ENCODE measurements at places on chromosomes 5 and 9. TPM values are rescaled to one million over a fixed set of nuclear protein-coding genes. Genes with fewer than 3 reads are reported as not detected.

Gene MZB1
- 1.2 TPM for total RNA-seq

Gene EIF4E1B
- 5.3 TPM for total RNA-seq

Gene CDH9
- 6.5 TPM for total RNA-seq

Gene PTGS1
- total RNA-seq: 22.9 TPM

Gene NINJ1
- total RNA-seq: 23.8 TPM

Gene CHSY3
- 105 TPM for total RNA-seq

Gene IFNA13
- total RNA-seq: 8.2 TPM

Gene GAPVD1
- 62.8 TPM for total RNA-seq

Gene BAAT
- 1.2 TPM for total RNA-seq

Gene EDIL3
- 170 TPM for total RNA-seq

Gene CCDC171
- total RNA-seq: 61.4 TPM

Gene IL33
- total RNA-seq: 108 TPM

Gene SPINK7
- not detected for total RNA-seq

Gene YIPF5
- 152 TPM for total RNA-seq

Gene GPR150
- not detected for total RNA-seq

Gene TMEM232
- total RNA-seq: 4.6 TPM

Gene HIGD2A
- 37.8 TPM for total RNA-seq

Gene PRLR
- 109 TPM for total RNA-seq

Gene TYRP1
- total RNA-seq: 8.4 TPM

Gene OR1L8
- total RNA-seq: not detected

Gene LYRM7
- total RNA-seq: 8.4 TPM

Gene IFNK
- 2.4 TPM for total RNA-seq

Gene IRGM
- total RNA-seq: 8.2 TPM

Gene EXOSC2
- total RNA-seq: 19.7 TPM

Gene BBLN
- 16.9 TPM for total RNA-seq

Gene TNFSF15
- 4.3 TPM for total RNA-seq

Gene IL13
- total RNA-seq: not detected
